NCI-H1092 treated with DMSO at 0.1 percent for 48 hours (cell line): ENCODE measurements at places on chromosomes 13 and 19.

- no peak for DNase-seq
Observed at GRCh38 chr13:44402899-44403445, 29.3 kb downstream of the SERP2 start.

DNA sequence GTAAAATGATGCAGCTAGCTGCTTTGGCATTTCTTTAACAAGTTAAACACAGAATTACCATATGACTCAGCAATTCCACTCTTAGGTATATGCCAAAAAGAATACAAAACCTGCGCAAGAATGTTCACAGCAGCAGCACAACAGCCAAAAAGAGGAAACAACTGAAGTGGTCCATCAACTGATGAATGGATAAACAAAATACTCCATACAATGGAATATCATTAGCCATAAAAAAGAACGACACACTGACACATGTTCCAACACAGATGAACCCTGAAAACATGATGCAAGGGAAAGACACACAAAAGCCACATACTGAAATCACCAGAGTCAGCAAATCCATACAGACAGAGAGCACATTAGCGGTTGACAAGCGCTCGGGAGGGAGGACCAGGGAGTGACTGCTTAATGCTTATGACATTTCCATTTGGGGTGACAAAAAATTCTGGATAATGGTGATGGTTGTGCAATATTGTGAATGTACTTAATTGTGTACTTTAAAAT lies 3.0 kb downstream of the PCID2 start:
- no peak for DNase-seq

GRCh38 chr13:110273254-110273653 lies 33.7 kb downstream of the COL4A1 start:
- DNase-seq, result no peak

DNA sequence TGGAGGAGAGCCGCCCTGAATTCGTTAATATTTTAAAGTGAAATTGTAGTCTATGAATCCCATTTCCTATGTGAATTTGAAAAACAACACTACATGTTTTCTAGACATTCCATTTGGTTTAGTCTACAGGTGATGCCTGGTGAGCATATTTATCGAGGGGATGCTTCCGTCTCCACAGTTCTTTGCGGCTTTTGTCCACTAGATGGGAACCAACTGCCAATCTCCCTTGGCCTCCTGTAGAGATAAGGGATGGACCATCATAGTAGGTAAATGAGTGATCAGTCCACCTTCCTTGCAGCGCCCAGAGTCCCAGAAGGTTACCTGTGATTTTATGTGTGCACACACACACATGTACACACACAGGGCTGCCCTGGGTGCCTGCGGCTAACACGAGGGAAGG lies 289.8 kb upstream of the SOX21 start:
- peak; percentile 35 for DNase-seq

DNA sequence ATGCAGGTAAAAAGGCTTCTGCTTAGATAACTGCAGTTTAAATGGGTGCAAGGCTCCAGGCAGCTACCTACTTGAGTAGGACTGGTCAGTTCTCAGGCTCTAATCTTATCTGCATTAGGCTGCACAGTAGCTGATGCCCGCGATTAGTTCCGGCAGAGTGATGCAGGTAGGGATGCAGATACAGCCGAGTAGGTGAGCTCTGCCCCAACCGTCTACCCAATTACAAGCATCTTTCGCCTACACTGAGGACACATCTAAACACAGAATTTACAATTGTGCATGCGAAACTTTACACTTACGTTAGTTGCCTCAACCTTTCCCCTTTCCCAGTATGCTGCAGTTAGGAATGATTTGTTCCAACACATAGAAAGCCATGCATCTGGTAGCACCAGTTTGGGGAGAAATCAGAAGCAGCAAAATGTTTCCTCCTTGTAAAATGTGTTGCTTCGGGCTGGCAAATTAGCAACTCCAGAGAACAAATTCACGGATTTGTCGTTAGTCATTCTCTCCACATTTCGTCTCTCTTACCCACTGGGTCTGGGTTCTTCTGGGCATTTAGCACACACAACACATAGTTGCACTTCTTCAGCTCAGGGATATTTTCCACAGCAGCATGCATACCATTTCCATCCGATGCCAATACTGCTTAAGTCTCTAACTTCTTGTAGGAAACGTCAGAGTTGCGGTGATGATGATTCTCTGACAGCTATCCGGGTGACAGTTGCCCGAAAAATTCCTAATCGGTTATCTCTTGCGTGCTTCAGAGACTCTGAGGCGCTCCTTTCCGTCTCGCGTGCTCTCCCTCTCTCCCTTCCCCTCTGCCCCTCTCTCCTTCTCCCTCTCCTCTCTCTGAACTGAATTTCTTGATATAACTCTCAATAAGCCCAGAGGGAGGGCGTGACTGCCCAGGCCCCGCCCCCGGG lies at the start of gene PCDH9:
Gene PCDH9 (minus strand): TSS at position 856 of the 923 bp plus-strand sequence. CDS start 1,896 bp downstream, outside the sequence.
- peak; percentile 57 for DNase-seq

DNA sequence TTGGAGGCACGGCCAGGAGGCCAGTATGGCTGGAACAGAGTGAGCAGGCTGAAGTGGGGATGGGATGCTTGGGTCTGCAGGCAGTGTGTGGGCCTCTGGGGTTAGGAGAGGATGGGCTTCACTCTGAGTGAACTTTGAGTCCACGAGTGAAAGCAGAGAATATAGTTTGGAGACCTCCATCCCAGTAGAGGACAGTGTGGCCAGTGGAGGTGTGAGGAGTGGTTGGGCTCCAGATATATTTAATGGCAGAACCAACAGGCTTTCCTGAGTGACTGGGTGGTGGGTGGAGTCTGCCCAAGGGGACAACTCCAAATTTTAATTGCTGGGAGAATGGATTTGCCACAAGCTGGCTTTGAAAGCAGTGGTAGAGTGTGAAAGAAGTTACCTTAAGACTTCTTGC lies 27.3 kb downstream of the GATAD2A start:
- DNase-seq, result no peak

- DNase-seq, result no peak
Observed at GRCh38 chr19:12668932-12669269, 2.3 kb downstream of the WDR83 start.

GRCh38 chr13:108102771-108103170 lies 112.6 kb downstream of the LIG4 start:
- no peak for DNase-seq

DNA sequence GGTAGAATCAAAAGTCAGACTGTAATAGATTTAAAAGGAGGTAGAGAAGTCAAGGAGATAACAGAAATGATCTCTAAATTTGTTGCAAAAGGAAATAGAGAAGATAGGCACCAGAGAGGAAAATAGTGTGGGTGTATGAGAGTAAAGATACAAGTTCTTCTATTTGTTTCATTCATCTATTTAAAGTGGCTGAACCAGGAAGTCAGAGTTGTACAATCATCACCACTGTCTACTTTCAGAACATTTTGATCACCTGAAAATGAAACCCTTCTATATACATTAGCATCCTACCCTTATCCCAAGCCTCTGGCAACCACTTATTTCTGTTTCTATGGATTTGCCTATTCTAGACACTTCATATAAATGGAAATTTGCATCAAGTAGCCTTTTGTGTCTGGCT lies 36.7 kb downstream of the INTS6 start:
- DNase-seq, result no peak

DNA sequence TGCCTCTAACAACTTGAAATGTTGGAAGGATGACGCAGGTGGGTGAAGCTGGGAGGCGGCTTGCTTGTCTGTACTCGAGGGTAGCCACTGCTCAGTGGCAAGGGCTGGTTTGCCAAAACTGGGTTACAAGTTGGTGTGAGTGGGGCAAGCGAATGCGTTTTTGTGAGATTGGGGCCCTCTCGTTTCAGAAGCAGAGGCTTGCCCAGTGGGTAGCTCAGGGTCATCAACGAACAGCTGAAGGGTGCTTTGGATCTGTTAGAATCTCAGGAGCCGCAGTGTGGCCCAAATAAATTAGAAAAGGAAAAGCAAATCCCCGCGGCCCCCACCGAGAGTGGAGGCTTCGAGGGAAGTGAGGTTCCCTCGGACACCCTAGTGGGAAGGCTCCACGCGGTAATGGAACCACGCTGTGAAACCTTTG lies 7.3 kb downstream of the ATP4B start:
- DNase-seq, result no peak

- DNase-seq, result no peak
Observed at GRCh38 chr13:110187641-110188161, 119.3 kb downstream of the COL4A1 start.

DNA sequence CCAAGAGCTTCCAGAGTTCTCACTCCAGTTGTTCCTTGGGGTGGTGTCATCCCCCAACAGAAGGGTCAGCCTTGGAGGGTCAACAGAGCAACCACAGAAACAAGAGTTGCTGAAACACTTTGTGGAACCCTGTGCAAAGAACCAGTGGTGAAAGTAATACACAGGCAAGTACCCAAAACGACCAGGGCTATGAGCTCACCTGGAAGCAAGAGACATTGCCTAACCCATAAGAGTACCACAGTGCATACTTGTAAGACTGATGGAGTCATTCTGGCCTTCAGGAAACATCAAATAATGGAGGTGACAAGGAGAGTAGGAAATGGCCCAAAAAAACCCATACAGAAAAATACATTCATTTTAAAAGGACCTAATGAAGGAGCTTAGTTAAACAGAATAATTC lies 184.3 kb upstream of the TSC22D1 start:
- DNase-seq, result no peak

GRCh38 chr13:41500511-41500910 lies 43.2 kb downstream of the RGCC start:
- no peak for DNase-seq

- DNase-seq, result no peak
Observed at GRCh38 chr19:40155749-40156265, 35.4 kb upstream of the MAP3K10 start.

DNA sequence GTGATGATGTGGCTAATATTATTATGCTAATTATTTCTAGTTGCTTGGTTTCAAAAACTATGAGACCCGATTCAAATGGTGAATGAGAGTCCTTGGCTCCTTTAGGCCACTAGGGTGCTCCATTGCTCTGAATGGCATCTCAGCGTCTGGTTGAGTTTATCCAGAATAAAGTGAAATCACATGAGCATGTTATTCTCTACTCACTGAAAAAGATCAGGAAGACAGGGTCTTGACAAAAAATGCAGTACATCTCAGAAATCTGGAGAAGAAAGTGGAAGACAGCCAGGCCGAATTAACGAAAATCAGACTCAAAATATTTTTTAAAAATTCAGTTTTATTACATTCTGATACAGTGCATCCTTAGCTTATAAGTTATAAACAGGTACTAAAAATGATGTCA lies 516.2 kb downstream of the MYO16 start:
- peak; percentile 73 for DNase-seq

DNA sequence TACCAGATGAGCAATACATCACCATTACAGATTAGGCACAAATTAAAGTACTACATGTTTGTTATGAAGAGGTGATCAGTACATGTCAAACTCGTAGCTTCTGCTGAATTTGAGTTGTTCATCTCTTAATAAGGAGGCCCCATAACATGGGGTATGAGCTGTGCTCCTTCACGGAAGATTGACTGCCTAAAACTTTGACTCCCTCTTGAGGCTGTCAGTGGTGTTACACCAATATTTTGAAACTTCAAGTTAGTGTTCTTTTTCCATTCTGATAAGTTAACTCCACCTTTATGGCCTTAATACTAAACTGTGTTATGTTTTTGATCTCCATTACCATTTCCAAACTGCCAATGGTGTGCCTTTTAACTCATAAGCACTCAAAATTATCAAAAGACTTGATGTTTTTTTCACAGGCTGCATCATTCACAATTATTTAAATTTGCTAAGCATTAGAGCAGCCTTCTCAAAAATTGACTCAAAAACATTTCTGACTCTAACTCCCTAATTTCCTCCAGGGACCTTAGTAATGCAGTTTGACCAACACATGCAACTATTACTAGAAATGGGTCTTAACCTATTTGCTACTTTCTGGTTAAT lies 1591.5 kb downstream of the PCDH9 start:
- DNase-seq, result peak; percentile 56

- DNase-seq, result no peak
Observed at GRCh38 chr19:58212336-58213074, 16.2 kb upstream of the ZNF544 start.

GRCh38 chr13:75480671-75481175 lies 1.2 kb downstream of the TBC1D4 start:
- peak; percentile 54 for DNase-seq

DNA sequence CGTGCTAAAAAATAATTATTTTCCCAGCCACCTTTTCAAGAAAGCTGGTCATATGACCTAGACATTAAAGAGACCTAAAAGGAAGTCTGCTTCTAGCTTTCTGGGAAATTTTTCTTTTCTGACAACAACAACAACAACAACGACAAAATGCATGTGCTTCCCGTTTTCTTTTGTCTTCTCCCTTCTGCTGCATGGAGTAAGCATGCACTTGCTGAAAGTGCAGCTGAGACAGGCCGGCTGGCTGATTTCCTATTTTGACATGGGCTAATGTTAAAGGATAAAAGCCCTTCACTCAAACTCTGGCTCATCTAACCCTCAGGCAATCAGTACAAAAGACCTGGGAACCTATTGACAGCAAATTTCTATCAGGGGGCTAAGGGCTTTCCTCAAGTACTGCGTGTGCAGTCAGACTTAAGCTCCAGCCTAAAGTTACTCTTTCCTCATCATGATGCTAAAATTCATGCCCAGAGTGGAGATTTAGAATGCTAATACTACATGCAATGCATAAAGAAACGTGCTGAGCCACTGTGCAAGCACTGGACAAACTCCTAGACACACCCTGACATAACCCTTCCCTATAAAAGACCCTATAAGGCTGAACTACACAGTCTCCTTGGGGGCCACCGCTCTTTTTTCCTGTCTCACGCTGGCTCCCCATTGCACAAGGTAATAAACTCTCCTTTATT lies 811.1 kb downstream of the UQCRFS1 start:
- no peak for DNase-seq

GRCh38 chr13:78603240-78603957 lies at the start of gene POU4F1:
TSS of gene POU4F1 (minus strand) at chr13:78603552. CDS start at chr13:78603326, 226 bp downstream.
- DNase-seq, result peak; percentile 97

- DNase-seq, result peak; percentile 48
Observed at GRCh38 chr13:21242236-21242635, 65.8 kb downstream of the MRPL57 start.

- no peak for DNase-seq
Observed at GRCh38 chr19:47637550-47637949, 28.6 kb downstream of the BICRA start.

- DNase-seq, result peak; percentile 57
Observed at GRCh38 chr13:53198736-53199135, 170.1 kb downstream of the OLFM4 start.

DNA sequence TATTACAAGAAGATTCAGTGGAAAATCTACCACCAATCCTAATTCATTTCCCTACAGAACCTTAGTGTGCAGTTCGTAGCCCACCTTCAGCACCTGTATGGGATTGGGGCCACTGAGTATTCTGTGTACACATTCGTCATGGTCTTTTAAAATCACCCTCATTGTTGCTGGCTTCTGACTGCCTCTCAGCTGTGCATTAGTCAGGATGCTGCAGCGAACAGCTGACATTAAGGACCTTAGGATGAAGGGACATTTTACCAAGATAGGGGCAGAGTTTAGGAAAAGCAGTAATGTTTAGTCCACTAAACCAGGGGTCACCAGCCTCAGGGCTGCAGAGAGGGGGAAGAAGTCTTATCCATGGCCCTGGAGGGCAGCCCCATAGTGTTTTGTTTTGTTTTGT lies 176.5 kb downstream of the COL4A1 start:
- no peak for DNase-seq
